ENCODE measurements at places on chromosomes 11 and 22.

DNA sequence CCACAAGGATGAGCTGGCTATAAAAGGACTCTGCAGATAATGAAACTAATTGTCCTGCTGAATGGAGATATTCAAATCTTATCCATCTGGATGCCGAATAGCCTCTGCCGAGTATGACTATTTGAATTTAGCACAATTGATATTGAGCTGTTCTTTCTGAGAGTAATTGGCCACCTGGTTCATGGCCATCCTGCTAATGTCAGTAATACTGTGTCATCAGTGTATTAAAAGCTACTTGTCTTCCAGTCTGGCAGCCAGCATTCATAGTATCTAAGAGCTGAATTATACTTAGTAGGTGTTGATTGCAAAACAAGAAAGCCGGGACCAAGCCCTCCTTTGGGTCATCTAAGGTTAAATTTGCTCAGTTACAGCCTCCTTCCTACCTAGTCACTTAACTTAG, 310.7 kb upstream of the NCAM1 start:
- no peak for DNase-seq

- no peak for DNase-seq
Measured at GRCh38 chr11:67357831-67358670, 4.7 kb upstream of the POLD4 start.

- no peak for DNase-seq
Measured at GRCh38 chr22:45058622-45058912, 48.8 kb upstream of the PHF21B start.

DNA sequence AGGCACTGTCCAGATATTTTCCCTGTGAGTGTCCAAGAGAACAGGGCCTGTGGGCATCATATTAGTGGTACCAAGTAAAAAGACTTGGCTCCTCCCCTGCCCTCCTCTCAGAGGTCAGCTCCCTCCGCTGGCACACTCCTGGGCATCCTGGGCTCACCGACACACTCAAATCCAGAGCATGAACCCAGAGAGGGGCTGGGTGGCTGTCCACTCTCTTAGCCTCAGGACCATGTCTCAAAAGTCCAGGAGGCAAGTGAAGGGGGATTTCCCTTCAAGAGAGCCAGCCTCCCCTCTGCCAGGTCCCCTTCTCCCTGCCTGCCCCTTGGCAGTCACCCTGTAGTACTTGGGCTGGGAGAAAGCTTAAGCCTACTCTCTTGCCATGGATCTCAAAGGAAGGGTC, 10.3 kb downstream of the BCL9L start:
- DNase-seq, result no peak

GRCh38 chr11:616320-617198, 809 bp upstream of the IRF7 start:
- DNase-seq, result no peak

GRCh38 chr11:15099267-15099666, 15.5 kb upstream of the INSC start:
- no peak for DNase-seq

- no peak for DNase-seq
Measured at GRCh38 chr11:62208785-62209144, 292 bp downstream of the SCGB2A1 start.

GRCh38 chr11:37571246-37571645, 973.2 kb upstream of the RAG2 start:
- no peak for DNase-seq

GRCh38 chr11:42967653-42968052, 344.1 kb upstream of the API5 start:
- DNase-seq, result no peak

- no peak for DNase-seq
Measured at GRCh38 chr11:115480611-115481010, 23.6 kb downstream of the CADM1 start.

DNA sequence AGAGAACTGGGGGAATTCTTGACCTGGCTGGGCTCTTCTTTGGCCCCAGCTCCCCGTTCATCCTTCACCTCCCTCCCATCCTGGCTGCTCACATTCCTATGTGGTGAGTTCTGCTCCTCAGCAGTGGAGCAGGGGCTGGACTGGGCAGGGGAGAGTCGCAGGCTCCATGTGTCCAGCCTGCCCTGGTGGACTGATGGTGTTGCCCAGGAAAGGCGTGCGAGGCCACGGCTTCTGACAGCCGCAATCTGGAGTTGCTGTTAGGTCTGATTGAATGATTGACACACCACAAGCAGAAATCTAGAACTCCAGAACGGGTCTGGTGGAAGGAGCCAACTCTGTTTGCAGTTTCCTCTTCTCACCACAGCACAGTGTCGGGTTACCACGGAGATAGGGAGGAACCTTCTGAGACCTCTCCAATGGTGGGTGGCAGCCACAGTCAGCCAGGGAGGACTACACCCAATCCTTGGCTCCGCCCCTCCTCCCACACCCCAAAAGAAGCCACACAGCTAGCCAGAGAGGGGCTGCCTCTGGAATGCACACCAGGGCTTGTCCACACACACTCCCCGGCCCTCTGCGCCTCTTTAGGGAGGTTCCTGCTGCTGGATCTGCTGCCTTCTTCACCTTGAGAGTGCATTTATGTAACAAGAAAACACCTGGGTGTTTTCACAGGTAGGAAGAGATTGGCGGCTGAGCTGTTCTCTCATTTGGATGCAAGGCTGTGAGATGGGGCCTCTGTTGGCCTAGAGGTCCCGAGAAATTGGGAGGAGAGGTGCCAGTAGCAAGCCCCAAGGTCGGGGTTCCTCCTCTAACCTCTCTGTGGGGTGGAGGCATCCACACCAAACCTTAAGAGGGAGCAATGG, 56.4 kb upstream of the CD44 start:
- peak; percentile 67 for DNase-seq
